T1000 (cell line): ENCODE measurements at places on chromosomes 5 and 9.

DNA sequence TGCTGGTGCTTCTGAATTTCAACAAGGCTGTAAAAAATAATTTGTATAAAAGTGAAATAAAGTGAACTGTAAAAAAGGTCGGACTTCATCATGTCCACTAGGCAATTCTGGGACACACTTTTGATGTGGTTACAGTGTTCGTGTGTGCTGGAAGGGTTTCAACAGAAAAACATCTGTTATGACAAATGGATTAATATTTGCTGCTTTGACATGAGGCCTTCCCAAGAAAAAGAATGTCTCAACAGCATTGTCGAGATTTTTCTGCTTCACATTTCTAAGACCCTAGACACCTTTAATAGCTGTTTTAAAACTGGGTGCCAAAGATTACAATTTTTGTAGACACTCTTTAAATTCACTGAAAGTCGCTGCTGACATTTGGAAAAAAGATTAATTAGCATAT lies 216.6 kb downstream of the SLC12A2 start:
- DNase-seq = no peak

DNA sequence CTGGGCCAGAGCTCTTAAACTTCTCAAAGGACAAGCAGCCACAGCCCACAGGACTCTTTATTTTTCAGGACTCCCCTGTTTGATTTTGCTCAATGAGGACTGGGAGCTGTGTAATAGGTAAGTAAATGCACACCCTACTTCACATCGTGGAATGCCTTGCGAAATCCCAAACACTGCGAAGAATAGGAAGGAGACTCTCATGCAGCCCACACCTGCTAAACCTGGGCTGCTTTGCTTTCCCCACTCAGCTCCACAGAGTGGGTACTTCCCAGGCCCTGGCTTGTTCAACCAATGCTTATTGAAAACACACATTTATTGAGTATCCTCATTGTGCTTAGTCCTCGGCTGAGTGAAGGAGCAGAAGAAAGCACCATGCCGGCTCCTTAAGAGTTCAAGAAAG lies 103.3 kb upstream of the FSTL4 start:
- no peak for DNase-seq

- no peak for DNase-seq
Measured at GRCh38 chr9:111691672-111692329, 30.4 kb downstream of the GNG10 start.

GRCh38 chr5:95035891-95036685 lies 248.8 kb downstream of the MCTP1 start:
- no peak for DNase-seq

DNA sequence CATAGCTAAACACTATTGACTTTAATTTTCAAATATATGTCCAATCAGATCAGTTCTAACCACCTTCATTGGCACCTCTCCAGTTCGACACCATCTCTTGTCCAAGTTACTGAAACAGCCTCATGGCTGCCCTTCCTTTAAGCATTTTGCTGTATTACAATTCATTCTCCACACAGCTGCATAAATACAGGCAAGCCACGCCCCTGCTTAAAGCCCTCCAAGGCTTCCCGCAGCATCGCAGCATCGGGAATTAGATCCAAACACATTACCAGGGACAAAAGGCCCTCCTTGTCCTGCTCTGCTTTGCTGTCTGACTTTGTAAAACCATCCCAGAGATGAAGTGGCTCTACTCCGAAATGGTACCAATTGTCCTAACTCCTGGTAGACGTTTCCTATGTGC lies 75.1 kb upstream of the RAI14 start:
- no peak for DNase-seq

DNA sequence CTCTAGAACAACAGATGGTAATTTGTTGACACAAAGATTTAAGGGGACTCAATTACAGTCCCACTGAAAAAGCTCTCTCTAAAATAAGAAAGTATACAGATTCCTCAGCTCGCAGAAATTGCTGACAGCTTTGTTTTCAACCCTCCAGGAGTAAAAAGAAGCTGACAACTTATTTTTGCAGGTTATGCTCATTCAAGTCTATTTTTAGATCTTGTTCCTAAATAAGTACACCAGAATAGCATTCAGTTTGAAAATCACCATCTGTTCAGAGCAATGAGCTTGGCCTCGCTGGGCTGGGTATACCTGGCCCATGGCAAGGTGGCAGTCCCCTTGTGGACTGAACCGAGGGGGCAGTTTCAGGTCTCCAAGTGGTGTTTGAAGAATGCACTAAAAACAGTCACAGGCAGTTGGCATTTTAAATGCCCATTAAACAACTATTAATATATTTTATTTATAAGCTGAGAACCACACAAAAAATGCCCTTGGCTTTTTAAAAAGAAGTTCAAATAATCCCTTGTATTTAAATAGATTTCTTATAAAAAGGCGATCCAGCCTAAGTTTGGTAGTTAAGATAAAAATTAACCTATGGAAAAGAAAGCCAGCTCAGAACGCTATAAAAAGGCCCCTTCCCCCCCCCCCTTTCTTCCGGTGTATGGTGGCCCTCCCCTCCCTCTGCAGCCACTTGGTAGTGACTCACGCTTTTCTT lies 169.2 kb downstream of the AUH start:
- DNase-seq = no peak

- DNase-seq = no peak
Measured at GRCh38 chr5:168468836-168469235, 17.4 kb upstream of the RARS1 start.

GRCh38 chr5:32531885-32532520 lies 53.4 kb upstream of the SUB1 start:
- peak; percentile 60 for DNase-seq
